Progenitor cell of endocrine pancreas (in vitro differentiated cells): ENCODE measurements at places on chromosomes 1 and 21.

- no peak for DNase-seq
Observed at GRCh38 chr1:226201029-226201593, 14.6 kb upstream of the ACBD3 start.

DNA sequence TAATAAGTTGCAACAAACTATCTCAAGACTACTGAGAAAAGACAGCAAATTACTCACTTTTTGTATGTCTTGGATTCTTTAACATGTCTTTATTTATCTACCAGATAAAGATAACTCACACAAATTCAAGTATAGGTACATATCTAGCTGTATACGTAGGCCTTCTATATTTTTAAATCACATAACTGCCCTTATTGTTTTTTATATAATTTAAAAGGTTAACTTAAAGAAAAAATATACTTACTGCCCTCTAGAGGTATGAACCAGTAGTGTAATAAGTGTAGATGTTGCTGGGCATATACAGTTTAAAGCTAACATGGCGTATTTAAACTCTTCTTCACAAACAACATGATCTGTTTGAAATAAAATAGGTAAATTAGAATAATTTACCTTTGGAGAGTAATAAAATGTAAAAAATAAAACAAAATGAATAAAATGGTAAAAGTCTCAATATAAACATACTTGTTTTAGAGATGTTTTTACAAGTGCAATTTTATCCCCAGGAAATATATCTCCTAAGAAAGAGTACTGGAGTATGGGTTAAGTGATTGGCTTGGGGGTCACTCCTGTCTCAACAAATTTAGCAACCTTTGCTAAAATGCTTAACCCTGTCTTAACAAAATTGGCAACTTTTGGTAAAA is 235.2 kb downstream of the KCNT2 start:
- DNase-seq = no peak

- DNase-seq = no peak
Observed at GRCh38 chr1:84010136-84010535, 11.2 kb upstream of the TTLL7 start.

GRCh38 chr21:43600642-43601402 is 58.5 kb downstream of the HSF2BP start:
- DNase-seq = no peak

- no peak for DNase-seq
Observed at GRCh38 chr1:75730432-75730831, 5.9 kb downstream of the ACADM start.

DNA sequence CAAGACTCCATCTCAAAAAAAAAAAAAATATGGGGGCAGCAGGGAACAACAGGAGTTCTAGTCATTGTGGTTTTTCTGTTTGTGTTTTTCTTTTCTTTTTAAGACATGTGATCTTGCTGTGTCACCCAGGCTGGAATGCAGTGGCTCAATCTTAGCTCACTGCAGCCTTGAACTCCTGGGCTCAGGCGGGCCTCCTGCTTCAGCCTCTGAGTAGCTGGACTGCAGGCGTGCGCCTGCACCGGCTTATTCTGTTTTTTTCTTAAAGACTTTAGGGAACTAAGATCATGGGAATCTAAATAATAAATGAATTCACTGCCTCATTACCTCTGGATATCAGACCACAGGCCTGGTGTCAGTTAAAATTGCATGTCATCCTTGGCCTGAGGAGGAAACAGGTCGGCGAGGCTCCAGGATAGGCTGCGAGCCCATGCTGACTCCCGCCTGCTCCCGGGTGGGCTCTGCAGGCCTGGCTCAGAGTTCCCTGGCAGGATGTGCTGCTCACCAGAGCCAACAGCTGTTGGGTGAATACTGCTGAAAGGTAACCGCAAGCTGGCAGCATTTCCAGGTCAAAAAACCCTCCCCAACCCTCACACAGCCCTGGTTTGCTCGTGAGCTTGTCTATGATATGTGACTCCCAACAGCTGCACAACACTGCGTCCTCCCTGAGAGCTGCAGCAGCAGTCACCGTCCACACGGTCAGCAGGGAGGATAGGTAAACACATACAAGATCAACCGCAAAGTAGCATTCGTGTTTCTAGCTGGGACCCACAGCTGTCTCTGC is 58.1 kb downstream of the SCCPDH start:
- no peak for DNase-seq

- no peak for DNase-seq
Observed at GRCh38 chr1:28792644-28793121, 19.3 kb upstream of the OPRD1 start.

- no peak for DNase-seq
Observed at GRCh38 chr1:94408104-94408830, 9.9 kb upstream of the ABCD3 start.

- no peak for DNase-seq
Observed at GRCh38 chr1:90402893-90403849, 313.9 kb downstream of the BARHL2 start.

- no peak for DNase-seq
Observed at GRCh38 chr1:100065969-100066227, 66.8 kb downstream of the SASS6 start.

- no peak for DNase-seq
Observed at GRCh38 chr1:15918962-15919715, 56.8 kb downstream of the ZBTB17 start.

DNA sequence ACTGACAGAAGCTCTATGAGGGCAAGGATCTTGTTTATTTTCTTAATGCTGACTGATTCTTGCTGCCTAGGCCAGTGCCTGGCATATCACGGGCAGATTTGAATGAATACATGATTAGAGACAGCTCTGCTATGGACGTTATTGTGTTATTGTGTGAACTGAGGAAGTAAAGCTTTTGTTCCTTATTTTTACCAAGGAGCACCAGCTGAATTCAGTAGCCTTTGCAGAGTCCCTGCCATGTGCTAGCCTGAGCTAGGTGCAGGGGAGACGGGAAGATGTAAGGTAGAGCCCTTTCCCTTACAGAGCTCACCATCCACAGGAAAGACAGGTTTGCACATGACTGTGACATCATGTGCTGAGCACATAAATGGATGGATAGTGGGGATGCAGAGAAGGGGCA is 36.0 kb upstream of the SCMH1 start:
- no peak for DNase-seq

DNA sequence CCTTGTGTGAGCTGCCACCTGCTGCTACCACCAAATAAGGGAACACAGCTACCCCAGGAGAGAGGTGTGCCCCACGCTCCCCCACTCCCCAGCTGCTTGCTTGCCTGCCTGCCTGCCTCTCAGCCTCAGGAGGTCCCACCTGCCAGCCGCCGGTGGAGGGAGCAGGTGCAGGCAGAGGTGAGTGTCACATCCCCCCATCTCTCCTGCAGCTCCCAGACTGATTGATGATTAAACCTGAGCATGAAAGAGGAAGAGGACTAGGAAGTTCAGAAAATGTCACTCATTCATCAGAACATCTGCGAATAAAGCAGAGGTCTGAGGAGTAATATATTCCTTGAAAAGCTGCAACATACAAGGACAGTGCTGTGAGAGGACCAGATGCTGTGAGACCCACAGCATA is 58.6 kb upstream of the HIVEP3 start:
- DNase-seq = no peak

DNA sequence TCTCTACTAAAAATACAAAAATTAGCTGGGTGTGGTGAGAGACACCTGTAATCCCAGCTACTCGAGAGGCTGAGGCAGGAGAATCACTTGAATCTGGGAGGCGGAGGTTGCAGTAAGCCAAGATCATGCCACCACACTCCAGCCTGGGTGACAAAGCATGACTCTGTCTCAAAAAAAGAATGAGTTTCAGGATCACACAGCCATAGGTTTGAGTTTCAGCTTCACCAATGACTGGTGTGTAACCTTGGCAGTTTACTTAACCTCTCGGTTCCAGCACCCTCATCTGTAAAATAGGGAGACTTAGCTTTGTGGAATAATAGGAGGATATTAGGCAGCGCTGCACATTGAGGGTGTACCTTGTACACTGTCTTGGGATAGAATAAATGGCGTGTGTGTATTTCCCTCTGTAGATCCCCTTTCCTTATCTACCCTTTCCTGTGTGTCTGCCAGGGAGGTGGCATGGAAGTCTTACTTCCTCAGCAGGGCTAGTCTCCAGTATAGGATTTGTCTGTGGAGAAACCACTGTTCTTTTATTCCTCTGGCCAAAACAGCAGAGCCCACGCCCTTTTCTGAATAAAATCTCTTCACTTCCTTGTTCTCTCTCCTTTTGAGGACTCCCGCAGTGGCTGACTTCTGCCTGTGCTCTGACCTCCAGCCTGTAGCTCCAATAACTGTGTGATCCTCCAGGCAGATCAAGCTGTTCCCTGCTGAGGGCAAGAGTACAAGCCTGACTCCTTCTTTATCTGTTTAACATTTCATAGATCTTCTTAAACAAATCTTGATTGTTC is 90.4 kb downstream of the HHAT start:
- DNase-seq = no peak

GRCh38 chr1:214017191-214017982 is 29.6 kb downstream of the PROX1 start:
- DNase-seq = no peak

DNA sequence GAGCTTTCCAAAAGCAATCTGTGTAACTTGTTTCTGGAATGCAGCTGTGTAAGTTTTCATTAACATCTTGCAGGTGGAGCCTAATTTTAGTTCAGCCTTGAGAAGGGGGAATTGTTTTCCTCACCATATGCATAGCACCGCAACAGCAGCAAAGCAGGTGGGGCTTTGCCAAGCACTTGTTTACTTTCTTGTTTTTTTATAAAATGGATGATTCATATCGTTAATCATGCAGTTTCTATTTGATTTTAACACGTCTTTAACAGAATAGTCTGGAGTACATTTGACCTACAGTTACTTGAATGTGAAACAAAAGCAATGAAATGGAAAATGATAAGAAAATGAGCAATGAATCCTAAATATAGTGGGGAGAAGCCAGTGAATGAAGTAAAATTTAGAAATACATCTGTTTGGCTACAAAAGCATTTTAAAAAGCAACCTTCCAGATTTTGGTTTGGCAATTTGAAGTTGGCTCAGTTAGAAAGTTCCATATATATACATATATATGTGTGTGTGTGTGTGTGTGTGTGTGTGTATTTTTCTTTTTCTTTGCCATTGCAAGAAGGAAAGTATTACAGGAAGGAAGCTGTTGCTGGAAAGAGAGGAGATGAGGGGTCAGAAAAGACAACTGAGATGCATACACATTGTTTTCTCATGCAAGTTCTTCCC is 119.0 kb upstream of the ADGRL2 start:
- DNase-seq = no peak

DNA sequence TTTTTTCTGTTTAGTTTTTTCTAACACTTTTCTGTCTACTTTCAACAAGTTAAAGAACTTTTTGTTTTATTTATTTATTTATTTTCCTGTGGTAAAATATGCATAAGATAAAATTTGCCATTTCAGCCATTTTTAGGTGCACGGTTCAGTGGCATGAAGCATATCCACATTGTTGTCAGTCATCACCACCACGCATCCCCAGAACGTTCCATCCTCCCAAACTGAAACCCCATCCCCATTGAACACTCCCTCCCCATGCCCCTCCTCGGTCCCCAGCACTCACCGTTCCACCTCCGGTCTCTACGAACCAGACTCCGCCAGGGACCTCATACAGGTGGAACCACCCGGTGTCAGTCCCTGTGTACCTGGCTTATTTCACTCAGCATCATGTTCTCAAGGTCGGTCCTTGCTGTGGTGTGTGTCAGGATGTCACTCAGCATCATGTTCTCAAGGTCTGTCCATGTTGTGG is 118.1 kb downstream of the SIK1 start:
- DNase-seq = no peak

DNA sequence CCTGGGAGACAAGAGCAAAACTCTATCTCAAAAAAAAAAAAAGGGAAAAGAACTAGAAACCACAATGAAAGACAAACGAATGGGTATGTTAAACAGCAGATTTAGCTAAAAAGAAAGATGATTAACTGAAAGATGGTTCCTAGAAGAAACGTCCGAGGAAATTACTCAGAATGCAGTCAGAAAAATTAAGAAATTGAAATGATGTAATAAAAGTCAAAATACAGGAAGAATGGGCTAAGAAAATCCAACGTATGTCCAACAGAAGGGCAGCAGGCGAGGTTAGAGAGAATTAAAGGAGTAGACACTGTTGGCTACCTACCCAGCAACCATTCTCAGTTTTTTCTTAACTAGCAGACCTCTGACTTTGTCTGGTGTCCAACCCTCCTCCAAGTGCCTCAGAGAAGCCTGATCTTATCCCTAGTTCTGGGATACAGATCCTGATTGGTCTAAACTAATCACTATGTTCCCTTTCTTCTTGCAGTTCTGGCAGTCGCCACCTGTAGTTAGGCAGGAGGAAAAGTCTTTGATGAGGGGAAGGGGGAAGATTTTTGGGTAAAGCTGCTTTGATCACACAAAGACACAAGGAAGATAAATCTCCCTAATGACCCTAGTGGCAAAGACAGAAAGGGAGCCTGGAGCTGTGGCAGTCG is 25.7 kb downstream of the GPR161 start:
- DNase-seq = no peak
